Fibroblast of upper back skin (primary cell): ENCODE measurements at places on chromosomes 2 and 18.

GRCh38 chr2:237972936-237973335, 6.1 kb downstream of the UBE2F start:
- no peak for DNase-seq

DNA sequence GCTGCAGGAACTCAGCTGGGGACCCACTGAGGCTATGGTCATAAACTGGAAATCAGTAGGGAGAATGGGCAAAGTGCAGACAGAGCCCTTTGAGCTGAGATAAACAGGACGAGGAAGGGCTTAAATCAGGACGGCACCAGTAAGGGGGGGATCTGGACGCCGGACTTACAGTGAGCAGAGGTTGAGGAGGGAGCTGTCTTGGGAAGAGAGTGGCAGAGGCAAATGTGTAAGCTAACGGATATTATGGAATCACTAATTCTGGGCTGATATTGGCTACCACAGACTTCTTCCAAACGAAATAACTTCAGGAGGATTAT, 539 bp downstream of the CYP27A1 start:
- no peak for DNase-seq

DNA sequence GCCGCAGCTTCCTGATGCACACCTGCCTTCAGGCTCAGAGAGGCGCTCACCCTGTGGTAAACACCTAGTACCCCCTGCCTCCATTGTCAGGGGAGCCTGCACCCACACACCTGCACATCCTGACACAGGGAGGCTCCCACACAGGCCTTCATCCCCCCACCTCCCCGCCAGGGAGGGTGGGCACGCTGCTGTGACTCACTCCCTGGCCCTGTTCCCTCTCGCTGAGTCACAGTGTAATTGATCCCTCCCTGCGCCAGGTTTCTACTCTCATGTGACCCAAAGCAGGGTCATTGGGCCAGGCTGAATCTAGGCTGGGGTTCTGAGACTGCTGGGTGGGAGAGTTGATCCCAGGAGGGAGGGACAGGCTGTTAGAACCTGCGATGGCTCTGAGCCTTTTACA, 8.5 kb upstream of the CELF4 start:
- DNase-seq, result no peak

- no peak for DNase-seq
Observed at GRCh38 chr18:48859311-48860268, 91.2 kb downstream of the SMAD7 start.

- no peak for DNase-seq
Observed at GRCh38 chr2:186327251-186327868, 158.7 kb upstream of the ZC3H15 start.

- DNase-seq, result no peak
Observed at GRCh38 chr18:24831081-24831480, 370.6 kb downstream of the HRH4 start.

GRCh38 chr2:120578576-120579352, 156.9 kb upstream of the GLI2 start:
- DNase-seq, result no peak
